ENCODE measurements at places on chromosomes 13 and 19. TPM values are rescaled to one million over a fixed set of nuclear protein-coding genes. Genes with fewer than 3 reads are reported as not detected.

CGB1 gene
- not detected for total RNA-seq

HCST gene
- 4.0 TPM for total RNA-seq

MAP3K10 gene
- 4.2 TPM for total RNA-seq

IGFL3 gene
- not detected for total RNA-seq

SHC2 gene
- total RNA-seq: 13.9 TPM

ANKLE1 gene
- total RNA-seq: 0.44 TPM

SIX5 gene
- total RNA-seq: 14.9 TPM

ACTMAP gene
- total RNA-seq: 1.2 TPM

DNA sequence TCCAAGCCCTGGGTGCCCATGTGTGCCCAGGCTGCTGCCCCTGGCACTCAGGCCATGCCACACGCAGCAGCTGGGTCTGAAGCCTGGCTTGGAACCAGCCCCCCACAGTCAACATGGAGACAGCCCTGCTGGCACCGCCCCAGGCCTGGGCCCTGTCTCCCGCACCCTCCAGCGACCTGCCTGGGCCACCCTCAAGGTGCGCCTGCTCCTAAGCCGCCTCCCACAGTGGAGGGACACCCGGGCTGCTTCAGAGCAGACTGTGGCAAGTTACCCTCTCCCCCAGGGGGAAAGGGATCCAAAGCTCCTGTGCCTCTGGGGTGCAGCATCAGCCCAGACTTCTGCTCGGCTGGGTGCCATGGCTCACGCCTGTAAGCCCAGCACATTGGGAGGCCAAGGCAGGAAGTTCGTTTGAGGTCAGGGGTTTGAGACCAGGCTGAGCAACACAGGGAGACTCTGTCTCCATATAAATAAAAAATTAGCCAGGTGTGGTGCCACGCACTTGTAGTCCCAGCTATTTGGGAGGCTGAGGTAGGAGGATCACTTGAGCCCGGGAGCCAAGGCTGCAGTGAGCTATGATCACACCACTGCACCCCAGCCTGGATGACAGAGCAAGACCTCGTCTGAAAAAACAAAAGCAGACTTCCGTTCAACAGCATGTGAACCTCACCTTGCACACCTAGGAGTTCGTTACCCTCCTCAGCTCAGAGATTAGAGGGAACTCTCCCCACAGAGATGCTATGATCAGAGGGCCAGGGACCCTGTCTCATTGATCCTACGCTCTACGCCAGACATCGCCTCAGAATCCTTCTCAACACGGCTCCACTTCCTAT, 15.6 kb downstream of the ELL start:
- H3K36me3 ChIP-seq: no peaks in the 10 kb centered on the region
- peak overlapping the region; percentile 60 for H3K27ac ChIP-seq
- H3K4me3 ChIP-seq: no peak overlapping the region
- no peaks in the 10 kb centered on the region for H3K27me3 ChIP-seq

DNA sequence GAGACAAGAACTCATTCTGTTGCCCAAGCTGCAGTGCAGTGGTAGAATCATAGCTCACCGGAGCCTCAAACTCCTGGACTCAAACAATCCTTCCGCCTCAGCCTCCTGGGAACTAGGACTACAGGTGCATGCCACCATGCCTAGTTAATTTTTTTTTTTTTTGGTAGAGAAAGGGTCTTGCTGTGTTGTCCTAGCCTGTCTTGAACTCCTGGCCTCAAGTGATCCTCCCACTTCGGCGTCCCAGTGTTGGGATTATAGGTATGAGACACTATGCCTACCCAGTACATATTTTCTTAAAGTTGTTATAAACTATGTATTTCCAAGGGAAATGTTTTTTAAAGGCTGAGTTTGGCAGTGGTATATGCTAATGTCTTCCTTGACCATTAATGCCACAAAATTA, 412.6 kb downstream of the KLF12 start:
- H3K27ac ChIP-seq: no peak overlapping the region
- peaks cover 2% of the 10 kb centered on the region for H3K36me3 ChIP-seq
- H3K27me3 ChIP-seq: no peaks in the 10 kb centered on the region
- peaks cover 3% of the 10 kb centered on the region for H3K4me1 ChIP-seq
- H3K4me3 ChIP-seq: no peak overlapping the region
- DNase-seq: no peak

DNA sequence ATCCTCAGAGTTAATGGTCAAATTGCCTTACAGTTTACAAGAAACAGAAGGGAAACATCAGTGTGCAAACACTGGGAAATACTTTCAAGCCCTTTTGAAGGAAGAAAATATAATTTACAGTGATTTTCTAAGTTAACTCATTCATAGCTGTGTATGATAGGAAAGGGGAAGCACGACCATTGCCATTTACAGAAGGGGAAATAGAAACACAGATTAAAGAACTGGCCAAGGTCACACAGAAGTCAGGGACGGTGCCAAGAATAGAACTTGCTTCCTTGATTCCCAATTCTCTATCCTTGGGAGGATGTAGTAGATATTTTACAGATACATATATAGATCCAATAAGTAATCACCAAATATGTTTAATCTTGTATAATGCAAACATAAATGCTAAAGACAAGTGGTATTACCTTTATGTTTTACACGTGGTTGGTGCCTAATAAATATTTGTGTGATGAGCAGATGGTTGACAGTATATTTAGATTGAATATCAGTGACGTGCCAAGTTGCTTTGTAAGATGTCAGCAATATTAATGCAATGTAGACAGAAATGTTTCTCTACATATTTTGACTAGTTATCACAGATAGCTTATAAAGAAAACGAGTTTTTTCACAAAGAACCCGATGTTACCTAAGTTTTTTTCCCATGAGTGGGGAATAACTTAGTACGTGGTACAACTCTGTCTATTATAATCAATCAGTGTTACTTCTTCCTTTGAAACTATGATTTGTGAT, 73.1 kb downstream of the FLT1 start:
- DNase-seq: no peak
- no peaks in the 10 kb centered on the region for H3K4me1 ChIP-seq
- H3K36me3 ChIP-seq: no peaks in the 10 kb centered on the region
- H3K27me3 ChIP-seq: no peaks in the 10 kb centered on the region
- H3K4me3 ChIP-seq: no peak overlapping the region

GRCh38 chr13:21420706-21421105, 38.4 kb downstream of the ZDHHC20 start:
- H3K27ac ChIP-seq: no peak overlapping the region
- H3K27me3 ChIP-seq: no peaks in the 10 kb centered on the region
- H3K36me3 ChIP-seq: peaks cover 6% of the 10 kb centered on the region
- H3K4me1 ChIP-seq: no peaks in the 10 kb centered on the region
- DNase-seq: no peak

- DNase-seq: no peak
- no peak overlapping the region for H3K27ac ChIP-seq
- no peaks in the 10 kb centered on the region for H3K27me3 ChIP-seq
These were observed 23.3 kb downstream of the PBX4 start for GRCh38 chr19:19595171-19595701.

DNA sequence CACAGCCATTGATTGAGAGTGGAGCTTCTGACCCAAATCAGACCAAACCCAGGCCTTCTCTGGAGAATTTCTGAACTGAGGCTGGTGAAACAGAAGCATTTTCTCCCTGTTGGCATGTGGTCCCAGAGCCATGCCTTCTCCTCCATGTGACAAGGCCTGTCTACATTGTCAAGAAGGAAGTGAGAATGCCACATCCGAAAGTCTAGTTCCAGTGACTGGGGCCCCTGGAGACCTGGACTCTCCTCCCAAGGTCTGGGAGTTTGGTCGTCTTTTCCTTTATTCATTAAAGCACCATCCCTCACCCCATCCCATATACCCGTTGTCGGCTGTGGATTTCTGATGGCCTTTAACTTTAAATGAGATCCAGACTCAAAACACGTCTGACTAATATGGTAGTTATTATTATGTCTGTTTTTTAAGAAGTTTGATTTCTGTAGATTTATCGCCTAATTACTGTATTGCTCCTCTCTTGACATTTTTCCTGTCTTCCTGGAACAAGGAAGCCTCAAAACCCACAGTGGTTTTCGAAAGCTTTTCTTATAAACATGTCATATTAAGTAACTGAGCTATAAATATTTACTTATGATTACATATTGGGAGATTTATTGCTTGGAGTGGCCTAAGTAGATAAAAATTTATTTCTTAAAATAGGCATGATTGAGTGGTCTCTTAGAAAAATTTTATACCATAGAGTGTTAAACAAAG, 128.3 kb upstream of the FRY start:
- no peak overlapping the region for H3K4me3 ChIP-seq
- peak; percentile 12 for DNase-seq
- H3K27ac ChIP-seq: no peak overlapping the region

- H3K27me3 ChIP-seq: peaks cover 2% of the 10 kb centered on the region
- no peak for DNase-seq
- no peaks in the 10 kb centered on the region for H3K4me1 ChIP-seq
- no peaks in the 10 kb centered on the region for H3K36me3 ChIP-seq
- no peak overlapping the region for H3K27ac ChIP-seq
- H3K4me3 ChIP-seq: no peak overlapping the region
These were observed 11.8 kb upstream of the ZNF175 start for GRCh38 chr19:51559240-51559639.

DNA sequence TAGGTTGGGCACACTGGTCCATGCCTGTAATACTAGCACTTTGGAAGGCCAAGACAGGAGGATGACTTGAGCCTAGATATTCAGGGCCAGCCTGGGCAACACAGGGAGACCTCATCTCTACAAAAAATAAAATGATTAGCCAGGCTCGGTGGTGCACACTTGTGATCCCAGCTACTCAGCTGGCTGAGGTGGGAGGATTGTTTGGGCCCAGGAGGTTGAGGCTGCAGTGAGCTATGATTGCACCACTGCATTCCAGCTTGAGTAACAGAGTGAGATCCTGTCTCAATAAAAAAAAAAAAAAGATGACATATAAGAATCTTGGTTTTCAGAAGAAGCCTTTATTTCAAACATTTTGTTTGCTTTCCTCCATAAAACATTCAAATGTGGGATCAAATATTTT, 178.0 kb downstream of the LIG4 start:
- no peaks in the 10 kb centered on the region for H3K27me3 ChIP-seq
- H3K27ac ChIP-seq: no peak overlapping the region
- H3K4me1 ChIP-seq: no peaks in the 10 kb centered on the region
- DNase-seq: no peak

DNA sequence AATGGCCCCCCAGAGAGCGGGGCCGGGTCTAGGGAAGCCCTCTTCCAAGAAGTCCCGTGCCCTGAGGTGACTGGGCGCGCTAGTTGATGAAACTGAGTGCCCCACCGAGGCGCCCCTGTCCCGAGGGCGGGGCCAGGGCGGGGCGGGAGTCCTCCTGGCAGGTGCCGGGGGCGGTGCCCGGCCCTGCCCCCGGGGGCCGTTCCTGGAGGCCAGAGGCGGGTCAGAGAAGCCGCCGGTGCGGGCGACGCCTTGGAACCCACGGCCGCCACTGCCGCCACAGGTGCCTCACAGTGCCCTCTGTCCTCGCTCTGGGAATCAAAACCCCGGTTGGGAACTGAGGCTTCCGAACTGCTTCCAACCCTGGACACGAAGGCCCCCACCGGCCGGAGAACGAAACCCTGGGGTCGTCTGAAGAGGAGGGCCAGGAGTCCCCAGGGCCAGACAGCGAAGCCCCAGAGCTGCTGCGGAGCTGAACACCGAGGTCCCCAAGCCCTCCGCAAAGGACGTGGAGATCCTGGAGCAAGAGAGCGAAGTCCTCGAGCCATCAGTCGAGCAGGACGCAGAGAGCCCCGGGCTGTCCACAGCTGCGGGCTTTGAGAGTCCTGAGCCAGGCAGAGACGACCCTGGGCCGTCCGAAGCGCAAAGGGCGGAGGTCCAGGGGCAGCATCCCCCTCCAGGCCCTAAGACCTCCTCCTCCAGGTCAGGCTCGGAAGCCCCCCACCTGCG, at the start of gene MISP3:
Gene MISP3, plus strand, starts transcription at position 252 of the 726 bp plus-strand sequence. CDS start 524 bp downstream, outside the sequence.
- H3K36me3 ChIP-seq: no peaks in the 10 kb centered on the region
- peak; percentile 30 for DNase-seq
- H3K27me3 ChIP-seq: peaks cover 22% of the 10 kb centered on the region

DNA sequence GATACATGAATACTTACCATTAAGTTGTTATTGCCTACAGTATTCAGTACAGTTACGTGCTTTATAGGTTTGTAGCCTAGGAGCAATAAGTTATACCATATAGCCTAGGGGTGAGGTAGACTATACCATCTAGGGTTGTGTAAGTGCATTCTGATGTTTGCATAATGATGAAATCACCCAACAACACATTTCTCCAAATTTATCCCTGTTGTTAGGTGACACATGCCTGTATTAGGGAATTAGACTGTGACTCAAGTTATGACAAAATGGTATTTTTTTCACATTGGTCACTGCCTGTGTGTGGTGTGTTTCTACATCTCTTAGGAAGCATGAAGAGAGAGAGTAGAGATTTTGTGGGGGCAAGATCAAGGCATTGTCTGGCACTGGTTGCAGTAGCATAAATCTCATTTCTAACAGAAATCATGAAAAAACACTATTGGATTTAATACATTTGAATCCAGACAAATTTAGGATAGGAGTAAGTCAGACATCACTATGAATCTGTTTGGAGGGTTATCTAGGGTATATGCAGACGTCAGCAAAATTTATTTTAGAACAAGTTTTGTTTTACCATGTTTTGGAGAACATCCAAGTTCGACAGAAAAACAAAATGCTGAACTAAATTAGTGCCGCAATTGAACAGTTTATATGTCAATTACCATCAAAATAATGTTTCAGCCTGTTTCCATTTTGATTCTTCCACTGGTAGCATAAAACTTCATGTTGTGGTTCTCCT, 332.1 kb downstream of the LMO7 start:
- H3K36me3 ChIP-seq: no peaks in the 10 kb centered on the region
- H3K27ac ChIP-seq: no peak overlapping the region
- H3K4me1 ChIP-seq: no peaks in the 10 kb centered on the region
- no peaks in the 10 kb centered on the region for H3K27me3 ChIP-seq

- H3K36me3 ChIP-seq: peaks cover 39% of the 10 kb centered on the region
- DNase-seq: no peak
- H3K27ac ChIP-seq: no peak overlapping the region
- H3K4me3 ChIP-seq: no peak overlapping the region
- H3K27me3 ChIP-seq: no peaks in the 10 kb centered on the region
- H3K4me1 ChIP-seq: peaks cover 44% of the 10 kb centered on the region
These were observed 2.7 kb downstream of the CALM3 start for GRCh38 chr19:46603752-46604231.

- no peaks in the 10 kb centered on the region for H3K4me1 ChIP-seq
- no peaks in the 10 kb centered on the region for H3K27me3 ChIP-seq
- no peaks in the 10 kb centered on the region for H3K36me3 ChIP-seq
- H3K27ac ChIP-seq: no peak overlapping the region
- H3K4me3 ChIP-seq: no peak overlapping the region
- no peak for DNase-seq
These were observed 309.2 kb downstream of the FGF9 start for GRCh38 chr13:21980049-21980448.

- no peak for DNase-seq
- no peaks in the 10 kb centered on the region for H3K36me3 ChIP-seq
- peaks cover 11% of the 10 kb centered on the region for H3K27me3 ChIP-seq
- no peak overlapping the region for H3K4me3 ChIP-seq
These were observed 205.1 kb upstream of the SOX1 start for GRCh38 chr13:111861766-111862366.

GRCh38 chr13:102267191-102267590, 134.7 kb downstream of the FGF14 start:
- no peaks in the 10 kb centered on the region for H3K36me3 ChIP-seq
- H3K4me1 ChIP-seq: no peaks in the 10 kb centered on the region
- H3K27ac ChIP-seq: no peak overlapping the region
- no peaks in the 10 kb centered on the region for H3K27me3 ChIP-seq

- peaks cover 3% of the 10 kb centered on the region for H3K36me3 ChIP-seq
- H3K27ac ChIP-seq: no peak overlapping the region
- no peaks in the 10 kb centered on the region for H3K4me1 ChIP-seq
- H3K4me3 ChIP-seq: no peak overlapping the region
These were observed 43.1 kb downstream of the RASA3 start for GRCh38 chr13:114089341-114089740.

GRCh38 chr19:32171719-32172151, 173.7 kb upstream of the ZNF507 start:
- no peak overlapping the region for H3K4me3 ChIP-seq
- H3K27me3 ChIP-seq: no peaks in the 10 kb centered on the region
- no peaks in the 10 kb centered on the region for H3K36me3 ChIP-seq
